ENCODE measurements at places on chromosomes 6 and 20. TPM values are rescaled to one million over a fixed set of nuclear protein-coding genes. Genes with fewer than 3 reads are reported as not detected.

Gene LKAAEAR1
- polyA plus RNA-seq: not detected

Gene MMP24
- polyA plus RNA-seq: 0.52 TPM

DNA sequence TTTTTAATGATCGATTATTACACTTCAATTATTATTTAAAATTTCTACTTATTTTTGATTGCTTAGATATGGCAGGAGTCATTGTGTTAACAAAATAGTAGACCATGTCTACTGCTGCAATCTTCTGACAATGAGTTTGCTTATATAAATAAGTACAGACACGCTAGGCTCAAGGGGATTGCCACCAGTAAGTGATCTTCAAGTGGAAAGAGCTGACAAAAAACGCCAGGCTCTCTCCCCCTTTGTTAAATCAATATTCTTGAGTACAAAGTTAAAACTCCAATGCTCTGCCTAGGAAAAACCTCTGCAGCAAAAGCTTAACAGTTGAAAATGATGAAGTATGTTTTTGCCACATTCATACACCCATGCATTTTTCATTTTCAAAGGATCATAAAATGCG, 738.1 kb downstream of the HDGFL1 start:
- no peak for DNase-seq

- no peak for DNase-seq
These were observed 3.4 kb downstream of the GABBR1 start for GRCh38 chr6:29629571-29629970.

- DNase-seq: peak; percentile 86
These were observed 14.3 kb downstream of the PSMB9 start for GRCh38 chr6:32868257-32868788.

Gene RSPO3
- polyA plus RNA-seq: 18.0 TPM

GRCh38 chr6:168926306-168926705, 327.3 kb downstream of the THBS2 start:
- no peak for DNase-seq
